Activated T-cell treated with anti-CD3 and anti-CD28 coated beads for 48 hours (primary cell): ENCODE measurements at places on chromosomes 3 and 15.
A peak's percentile ranks its signal among the peaks of the same experiment; 100 is the strongest.

DNA sequence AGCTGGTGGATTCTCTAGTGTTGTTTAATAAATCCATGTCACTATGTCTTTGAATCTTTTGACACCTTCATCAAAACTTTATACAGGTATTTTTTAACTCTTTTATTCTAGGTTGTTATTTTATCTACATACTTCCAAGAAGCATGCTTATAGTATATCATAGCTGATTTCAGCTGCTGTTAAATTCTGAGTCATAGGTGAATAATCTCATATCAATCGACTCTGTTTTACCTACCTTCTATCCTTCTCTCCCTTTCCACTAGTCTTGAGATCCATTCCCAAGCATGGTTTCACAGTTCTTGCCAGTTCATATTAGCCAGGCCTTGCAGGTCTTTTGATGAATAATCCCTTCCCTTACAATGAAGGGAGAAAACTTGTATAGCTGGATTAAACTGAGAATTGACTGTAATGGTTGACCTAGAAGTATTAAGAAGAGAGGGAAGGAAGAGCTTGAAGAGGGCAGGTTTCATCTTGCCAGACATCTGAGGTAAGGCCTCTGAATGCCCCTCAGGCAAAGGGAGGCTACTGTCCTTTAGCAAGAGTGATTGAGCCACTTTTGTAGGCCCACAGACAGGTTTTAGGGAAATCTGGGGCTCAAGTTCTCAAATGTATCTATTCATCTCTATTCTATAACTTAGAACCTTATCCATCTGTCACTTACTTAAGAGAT lies 146.4 kb downstream of the EPHA6 start:
- no peak for DNase-seq

DNA sequence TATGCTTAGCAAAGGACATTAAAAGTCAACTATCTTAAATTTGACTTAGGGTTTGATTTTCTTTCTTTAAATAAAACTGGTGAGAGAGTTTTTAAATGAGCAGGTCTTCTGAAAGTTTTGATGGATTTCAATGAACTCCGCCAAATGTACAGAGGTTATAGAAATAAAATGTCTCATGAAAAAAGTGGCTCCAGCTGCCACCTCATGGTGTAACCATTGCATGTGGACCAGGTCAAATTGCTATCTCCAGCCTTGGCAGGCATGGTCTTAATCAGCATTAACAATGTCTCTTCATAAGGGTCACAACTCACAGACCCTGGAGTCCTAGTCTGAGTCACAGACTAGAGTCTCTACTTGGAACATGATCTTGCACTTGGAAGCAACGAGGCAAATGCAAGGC lies 182.3 kb downstream of the ADAMTS17 start:
- no peak for DNase-seq

DNA sequence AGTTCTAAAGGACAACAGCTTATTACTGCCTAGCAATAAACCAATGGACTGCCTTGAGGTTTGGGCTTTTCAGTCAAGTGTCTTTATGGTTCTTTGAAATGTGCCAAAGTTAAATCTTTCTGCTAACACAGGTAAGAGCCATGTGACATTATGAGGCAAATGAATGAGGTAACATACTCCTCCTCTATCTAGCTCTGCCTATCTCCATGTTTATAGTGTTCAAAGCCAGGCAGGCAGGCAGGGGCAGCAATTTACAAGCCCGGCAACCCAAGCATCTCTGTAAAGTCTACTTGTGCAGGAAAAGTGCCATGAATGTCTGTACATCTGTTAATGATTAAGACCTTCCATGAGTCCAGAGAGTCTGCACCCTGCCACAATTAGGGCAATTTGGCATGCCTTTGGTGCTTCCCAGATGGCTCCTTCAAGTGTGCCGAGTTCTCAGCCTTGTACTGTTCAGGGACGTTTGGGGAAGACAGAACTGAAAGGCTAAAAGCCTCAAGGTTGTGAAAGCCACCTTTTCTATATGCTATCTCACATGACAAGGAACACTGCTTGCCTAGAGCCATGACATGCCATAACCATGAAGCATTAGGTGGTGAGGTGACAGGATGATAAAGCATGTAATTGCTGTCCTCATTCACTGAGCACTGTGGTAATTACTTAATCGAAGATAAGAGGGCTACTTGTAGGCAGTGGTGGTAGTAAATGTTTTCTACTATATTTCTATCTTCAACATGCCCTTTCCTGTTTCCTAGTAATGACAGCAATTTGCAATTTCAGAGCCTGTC lies 41.4 kb upstream of the EIF1B start:
- no peak for DNase-seq

GRCh38 chr15:56805466-56806147 lies 72.3 kb upstream of the ZNF280D start:
- no peak for DNase-seq

- DNase-seq: no peak
Observed at GRCh38 chr3:25503898-25504301, 75.8 kb downstream of the RARB start.

DNA sequence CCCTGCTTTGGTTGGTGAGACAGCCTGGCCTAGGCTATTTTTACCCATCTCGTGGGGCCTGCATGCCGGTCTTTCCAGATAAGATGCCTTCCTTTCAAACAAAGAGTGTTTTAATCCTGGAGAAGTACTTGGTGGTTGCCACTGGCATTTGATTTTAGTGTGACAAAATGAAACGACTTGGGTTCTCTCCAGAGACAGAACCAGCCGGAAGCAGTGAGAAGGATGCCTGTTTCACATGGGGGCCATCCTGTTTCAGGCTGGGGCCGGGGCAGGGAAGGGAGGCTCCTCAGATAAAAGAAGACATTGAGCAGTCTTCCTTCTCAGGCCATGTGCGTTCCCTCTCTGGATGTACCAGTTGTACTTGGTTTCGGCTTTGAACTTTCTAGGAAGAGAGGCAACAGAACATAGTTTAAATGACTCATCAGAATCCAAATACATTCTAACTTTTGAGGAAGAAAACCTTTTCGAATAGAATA lies 74.9 kb downstream of the TOP2B start:
- DNase-seq: no peak

GRCh38 chr3:59180006-59180405 lies 130.2 kb upstream of the CFAP20DC start:
- DNase-seq: no peak

DNA sequence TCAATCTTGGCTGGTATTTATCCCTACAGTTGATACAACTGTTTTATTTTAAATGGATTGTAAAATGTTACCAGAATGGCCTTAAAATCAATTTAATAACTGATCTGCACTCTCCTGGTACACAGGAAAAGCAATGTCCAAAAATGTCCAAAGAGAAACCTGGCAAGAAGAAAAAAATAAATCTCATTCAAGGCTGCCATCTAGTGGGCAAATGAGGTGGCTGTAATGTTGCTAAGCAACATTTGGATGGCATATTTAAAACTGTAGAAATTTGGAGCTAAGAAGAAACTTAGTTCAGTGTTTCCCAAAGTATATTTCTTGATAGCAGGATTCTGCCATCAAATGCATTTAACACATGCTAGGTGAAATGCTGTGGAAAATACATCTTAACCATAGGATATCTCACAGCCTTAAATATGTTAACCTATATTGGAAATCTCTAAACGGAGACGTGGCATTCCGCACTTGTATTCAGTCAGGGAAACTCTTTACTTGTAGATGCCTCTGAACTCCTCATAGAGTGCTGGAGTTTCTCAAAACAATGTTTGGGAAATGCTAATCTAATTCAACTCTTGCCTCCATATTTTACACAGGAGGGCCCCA lies 216.8 kb downstream of the ERC2 start:
- DNase-seq: peak; percentile 0

- DNase-seq: no peak
Observed at GRCh38 chr15:32729700-32730395, 12.0 kb downstream of the GREM1 start.

- DNase-seq: no peak
Observed at GRCh38 chr3:150449169-150449721, 41.1 kb downstream of the TSC22D2 start.

DNA sequence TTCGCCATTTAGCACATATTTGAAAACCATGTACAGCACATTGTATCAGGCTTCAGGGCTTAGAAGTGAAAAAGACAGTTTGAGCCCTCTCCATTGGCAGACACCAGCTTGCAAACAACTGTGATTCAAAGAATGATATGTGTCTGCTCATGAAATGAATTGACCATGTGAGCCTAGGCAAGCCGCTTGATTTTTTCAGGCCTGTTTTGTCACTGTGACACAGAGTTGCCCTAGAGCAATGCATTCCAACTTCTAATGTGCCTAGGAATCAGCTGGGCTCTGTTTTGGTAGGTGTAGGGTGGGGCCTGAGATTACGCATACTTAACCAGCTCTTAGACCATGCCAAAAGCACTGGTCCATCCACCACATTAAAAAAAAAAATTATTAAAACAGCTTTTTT lies 53.0 kb downstream of the ATP2C1 start:
- DNase-seq: no peak

DNA sequence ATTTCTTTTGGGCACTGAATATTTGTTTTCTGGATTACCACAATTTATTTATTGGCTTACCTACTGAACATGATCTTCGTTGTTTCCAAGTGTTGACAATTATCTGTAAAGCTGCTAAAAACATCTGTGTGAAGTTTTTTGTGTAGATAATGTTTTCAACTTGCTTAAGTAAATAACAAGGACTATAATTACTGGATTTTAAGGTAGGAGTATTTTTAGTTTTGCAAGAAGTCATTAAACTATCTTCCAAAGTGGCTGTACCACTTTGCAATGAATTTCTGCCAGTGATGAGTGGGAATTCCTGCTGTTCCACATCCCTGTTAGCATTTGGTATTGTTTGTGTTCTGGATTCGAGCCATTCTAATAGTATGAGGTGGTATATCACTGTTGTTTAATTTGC lies 702.2 kb downstream of the MECOM start:
- DNase-seq: no peak

GRCh38 chr3:183253528-183254486 lies 754 bp downstream of the B3GNT5 start:
- DNase-seq: no peak

- DNase-seq: no peak
Observed at GRCh38 chr15:83654379-83655236, 685 bp downstream of the ADAMTSL3 start.

GRCh38 chr3:169432708-169433432 lies 230.6 kb downstream of the MECOM start:
- DNase-seq: no peak

DNA sequence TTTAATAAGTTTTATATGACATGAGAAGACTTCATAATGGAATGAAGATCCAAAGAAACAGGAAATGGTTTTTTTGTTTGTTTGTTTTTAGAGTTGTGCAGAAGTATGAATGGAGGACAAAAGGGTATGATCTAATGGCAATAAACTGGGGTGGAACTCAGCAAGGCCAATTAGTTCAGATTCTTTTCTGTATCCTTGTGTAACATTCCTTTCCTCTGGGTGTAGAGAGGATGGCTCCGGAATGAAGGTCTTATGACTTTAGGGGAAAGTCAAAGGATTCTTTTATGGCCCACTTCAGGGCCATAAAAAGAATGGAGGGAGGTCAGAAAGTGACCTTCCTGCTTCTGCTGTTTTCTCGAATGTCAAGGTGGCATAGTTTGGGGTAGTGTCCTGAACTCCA lies 152.6 kb downstream of the DPH6 start:
- no peak for DNase-seq

- no peak for DNase-seq
Observed at GRCh38 chr3:187098923-187099512, 40.3 kb downstream of the RPL39L start.

- no peak for DNase-seq
Observed at GRCh38 chr15:78050826-78051225, 26.7 kb downstream of the TBC1D2B start.

DNA sequence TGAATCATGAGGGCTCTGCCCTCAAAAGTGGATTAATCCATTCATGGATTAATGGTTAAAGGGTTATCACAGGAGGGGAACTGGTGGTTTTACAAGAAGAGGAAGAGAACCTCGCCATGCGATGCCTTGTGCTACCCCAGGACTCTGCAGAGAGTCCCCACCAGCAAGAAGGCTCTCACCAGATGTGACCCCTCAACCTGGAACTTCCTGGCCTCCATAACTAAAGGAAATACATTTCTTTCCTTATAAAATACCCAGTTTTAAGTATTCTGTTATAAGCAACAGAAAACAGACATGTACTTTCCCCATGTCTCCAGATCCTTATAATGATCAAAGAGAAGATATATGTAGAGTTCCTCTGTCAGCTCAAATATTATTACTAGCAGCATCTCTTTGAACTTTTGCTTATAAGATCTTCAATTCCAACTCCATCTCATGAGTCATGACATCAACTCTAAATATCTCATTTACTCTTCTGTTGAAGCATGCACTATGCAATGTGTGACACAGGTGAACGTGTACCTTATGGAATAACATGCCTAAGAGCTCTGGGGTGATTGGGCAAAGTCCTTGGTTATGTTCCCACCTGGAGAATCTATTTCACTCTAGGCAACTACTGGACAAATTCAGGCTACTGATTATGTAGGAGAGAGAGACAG lies 37.5 kb upstream of the ZBTB38 start:
- no peak for DNase-seq

GRCh38 chr15:33200444-33200843 lies 5.9 kb upstream of the FMN1 start:
- DNase-seq: no peak

DNA sequence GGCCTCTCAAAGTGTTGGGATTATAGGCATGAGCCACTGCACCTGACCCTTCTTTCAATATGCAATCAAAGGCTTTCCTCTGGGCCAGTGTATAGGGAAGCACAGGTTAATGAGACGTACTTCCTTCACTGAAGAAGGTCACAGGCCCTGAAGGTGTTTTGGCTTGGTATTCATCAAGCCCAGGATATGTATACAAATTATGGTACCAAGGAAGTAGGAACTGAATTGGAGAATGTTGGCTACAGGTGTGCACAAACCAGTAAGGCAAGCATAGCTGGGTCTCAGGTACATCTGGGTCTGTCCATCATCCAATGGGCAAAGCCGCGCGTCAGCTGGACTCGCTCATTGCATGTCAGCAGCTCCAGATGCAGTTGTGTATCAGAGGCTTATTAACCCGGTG lies 237.9 kb downstream of the ADAMTS17 start:
- no peak for DNase-seq

DNA sequence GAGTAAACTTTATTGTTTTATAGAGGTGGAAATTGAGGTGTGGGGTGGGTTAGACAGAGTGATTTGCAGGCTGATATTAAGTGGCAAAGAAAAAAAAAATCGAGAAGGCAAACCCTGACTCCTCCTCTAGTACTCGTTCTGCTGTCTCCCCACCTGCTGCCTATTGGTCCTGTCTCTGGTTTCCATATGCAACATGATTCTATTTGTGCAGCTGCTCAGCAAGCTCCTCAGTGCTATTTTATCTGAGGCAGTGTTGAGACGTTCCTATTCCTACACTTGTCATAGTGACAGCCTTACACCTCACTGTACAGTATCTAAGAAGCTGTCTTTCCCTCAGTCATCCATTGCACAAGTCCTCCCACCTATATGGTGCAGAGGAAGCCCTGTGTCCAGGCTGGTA lies 45.1 kb downstream of the RSL24D1 start:
- no peak for DNase-seq

DNA sequence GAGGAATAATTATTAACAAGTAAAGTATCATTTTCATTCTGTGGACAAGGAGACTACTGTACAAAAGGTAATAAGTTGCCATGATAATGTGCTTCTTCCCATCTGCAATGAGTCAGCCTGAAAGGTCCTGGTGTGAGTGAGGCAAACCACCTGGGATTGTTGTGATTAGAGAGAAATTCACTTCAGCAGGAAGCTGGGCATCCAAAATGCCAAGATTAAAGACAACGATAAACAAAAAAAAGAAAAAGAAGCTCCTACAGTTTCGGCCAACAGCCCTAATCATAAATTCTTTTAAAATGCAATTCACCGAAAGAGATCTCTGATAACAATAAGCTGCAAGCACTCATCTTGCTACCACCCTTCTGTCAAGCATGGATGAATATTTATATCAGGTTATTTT lies 507.8 kb downstream of the TUSC7 start:
- no peak for DNase-seq
